ENCODE measurements at places on chromosomes 5 and 9.

GRCh38 chr9:73006986-73007385 is 54.1 kb upstream of the ALDH1A1 start:
- DNase-seq = no peak

- no peak for DNase-seq
Measured at GRCh38 chr5:134527961-134528424, 2.5 kb downstream of the JADE2 start.

DNA sequence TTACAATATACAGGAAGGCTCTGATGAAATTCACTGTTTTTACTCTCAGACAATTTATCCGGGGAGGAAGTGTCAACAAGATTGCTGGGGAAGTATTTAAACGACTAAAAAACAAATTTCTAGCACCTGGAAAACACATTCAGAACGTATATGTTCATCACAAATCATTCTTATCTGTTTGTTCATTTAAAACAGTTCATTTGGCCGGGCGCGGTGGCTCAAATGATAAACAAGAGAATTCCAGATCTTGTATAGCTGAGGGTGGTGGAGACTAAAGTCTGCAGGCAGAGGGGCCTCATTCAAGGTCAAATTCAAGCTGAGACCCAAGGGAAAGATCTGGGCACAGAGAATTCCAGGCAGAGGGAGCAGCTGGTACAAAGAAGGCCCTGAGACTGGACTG is 90.0 kb downstream of the STK10 start:
- no peak for DNase-seq

- no peak for DNase-seq
Measured at GRCh38 chr9:107700847-107701246, 211.3 kb upstream of the KLF4 start.

- no peak for DNase-seq
Measured at GRCh38 chr5:124912638-124913328, 166.3 kb upstream of the ZNF608 start.

GRCh38 chr5:94308442-94308841 is 310.0 kb downstream of the KIAA0825 start:
- DNase-seq = no peak

DNA sequence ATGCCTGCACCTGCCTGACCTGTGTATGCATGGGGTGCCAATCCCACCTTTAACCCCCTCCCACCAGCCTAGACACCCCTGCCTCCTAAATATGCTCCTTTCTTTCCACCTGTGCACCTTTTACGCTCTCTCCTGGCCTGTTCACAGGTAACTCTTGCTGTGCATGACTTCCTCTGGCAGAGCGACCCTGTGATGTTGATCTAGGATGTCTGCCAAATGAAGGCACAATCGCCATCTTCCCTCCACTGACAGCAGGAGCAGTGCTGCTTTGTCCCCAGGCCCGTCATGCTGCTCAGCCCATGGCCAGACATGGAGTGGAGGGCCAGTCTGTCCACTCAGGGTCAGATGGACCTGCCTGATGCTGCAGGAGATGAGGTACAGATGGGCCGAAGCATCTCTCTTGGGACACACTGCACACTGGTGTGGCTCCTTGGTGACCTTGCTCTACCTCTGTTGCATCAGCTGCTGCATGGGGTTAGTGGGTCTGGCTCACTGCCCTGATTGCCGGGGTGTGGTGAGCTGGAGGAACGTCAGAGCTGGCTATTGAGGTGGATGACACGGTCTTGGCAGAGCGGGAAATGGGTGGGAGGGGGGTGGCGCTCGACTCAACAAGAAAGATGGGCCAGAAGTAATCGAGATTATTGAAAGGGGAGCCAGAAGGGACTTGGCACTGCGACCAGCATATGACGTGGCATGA is 101.7 kb upstream of the PITX1 start:
- peak; percentile 30 for DNase-seq

GRCh38 chr5:14617441-14617840 is 35.8 kb downstream of the OTULINL start:
- DNase-seq = no peak

- DNase-seq = no peak
Measured at GRCh38 chr9:135939351-135940265, 21.6 kb downstream of the UBAC1 start.

DNA sequence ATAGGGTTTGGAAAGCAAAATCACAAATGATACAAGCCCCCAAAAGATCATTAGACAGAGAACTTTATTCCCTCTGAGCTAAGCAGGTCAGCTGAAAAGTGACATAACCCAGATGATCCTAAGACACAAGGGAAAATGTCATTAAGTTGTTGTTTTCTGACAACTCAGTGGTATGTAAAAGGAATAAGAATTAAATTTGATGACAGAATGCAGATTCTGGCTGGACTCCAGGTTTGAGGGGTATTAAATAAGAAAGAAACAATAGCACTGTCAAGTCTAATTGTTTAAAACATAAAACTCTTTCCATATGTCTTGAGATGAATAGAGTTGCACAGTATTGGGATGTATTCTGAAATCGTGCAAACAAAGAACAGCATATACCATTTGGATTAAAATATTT is 429.9 kb downstream of the CAAP1 start:
- no peak for DNase-seq

GRCh38 chr5:72347801-72348308 is 27.7 kb downstream of the PTCD2 start:
- DNase-seq = no peak

DNA sequence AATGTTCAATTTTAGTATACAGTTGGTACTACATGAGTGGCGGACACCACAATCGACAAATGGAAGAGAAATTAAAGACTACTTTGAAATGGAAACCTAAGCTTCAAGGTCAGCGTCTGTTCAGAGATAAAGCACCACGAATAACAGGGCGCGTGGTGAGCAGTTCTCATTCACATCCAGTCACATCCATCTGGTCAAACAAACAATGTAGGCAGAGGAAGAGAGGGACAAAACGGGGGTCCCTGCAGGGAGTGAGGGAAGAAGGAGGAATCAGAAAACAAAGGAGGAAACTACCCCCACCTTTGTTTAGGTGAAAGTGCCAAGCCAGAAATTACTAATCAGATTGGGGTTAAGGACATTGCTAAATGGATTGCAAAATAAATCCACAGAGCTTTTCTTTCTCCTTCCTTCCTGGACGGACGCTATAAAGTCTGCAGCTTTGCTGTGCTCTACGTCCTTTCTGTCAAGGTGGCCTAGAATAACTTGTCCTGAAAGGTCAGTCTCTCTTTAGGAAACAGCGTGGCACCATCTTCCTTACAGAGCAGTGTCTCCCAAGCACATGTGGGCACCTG is 138.6 kb downstream of the ENTREP1 start:
- no peak for DNase-seq

GRCh38 chr9:134947265-134947955 is 29.7 kb upstream of the FCN1 start:
- no peak for DNase-seq

GRCh38 chr5:3351581-3352442 is 243.8 kb upstream of the IRX1 start:
- no peak for DNase-seq

GRCh38 chr5:59039296-59040023 is 456.6 kb downstream of the RAB3C start:
- peak; percentile 69 for DNase-seq

Data from hindlimb muscle (tissue), 1 donor.